HL-60 (cell line): ENCODE measurements at places on chromosomes 12 and 14.

GRCh38 chr12:67697967-67698366 lies 49.4 kb downstream of the DYRK2 start:
- DNase-seq = no peak

DNA sequence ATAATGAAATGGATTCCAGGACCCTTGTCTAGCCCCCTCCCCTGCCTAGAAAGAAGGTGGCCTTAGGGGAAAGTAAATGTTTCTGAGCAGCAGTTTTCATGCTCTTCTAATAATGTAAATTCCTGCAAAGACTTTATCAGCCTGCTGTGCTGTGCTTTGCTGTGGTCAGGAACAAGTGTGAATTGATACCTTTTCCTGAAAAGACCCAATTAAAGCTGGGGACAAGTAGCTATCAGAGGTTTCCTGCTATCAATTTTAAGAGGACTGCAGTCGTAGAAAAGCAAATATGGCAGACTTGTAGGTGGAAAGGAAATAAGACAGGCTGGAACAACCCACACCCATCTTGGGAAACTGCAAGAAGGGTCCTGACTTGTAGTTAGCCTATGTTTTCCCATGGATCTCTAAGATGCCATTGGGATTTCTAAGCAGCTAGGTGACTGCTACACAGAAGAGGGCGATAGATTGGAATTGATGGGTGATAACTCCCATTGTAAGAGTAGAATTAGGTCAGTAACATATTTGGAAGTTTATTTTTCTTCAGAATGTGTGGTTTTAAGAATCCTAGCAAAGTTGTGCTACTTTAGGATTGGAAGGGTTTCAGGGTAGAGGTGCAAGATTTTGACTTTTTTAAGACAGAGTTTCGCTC lies 3.1 kb downstream of the DYNLL1 start:
- DNase-seq = no peak

GRCh38 chr12:18851271-18851670 lies 113.4 kb downstream of the CAPZA3 start:
- no peak for DNase-seq

GRCh38 chr12:109273354-109273753 lies 35.7 kb downstream of the FOXN4 start:
- DNase-seq = no peak

DNA sequence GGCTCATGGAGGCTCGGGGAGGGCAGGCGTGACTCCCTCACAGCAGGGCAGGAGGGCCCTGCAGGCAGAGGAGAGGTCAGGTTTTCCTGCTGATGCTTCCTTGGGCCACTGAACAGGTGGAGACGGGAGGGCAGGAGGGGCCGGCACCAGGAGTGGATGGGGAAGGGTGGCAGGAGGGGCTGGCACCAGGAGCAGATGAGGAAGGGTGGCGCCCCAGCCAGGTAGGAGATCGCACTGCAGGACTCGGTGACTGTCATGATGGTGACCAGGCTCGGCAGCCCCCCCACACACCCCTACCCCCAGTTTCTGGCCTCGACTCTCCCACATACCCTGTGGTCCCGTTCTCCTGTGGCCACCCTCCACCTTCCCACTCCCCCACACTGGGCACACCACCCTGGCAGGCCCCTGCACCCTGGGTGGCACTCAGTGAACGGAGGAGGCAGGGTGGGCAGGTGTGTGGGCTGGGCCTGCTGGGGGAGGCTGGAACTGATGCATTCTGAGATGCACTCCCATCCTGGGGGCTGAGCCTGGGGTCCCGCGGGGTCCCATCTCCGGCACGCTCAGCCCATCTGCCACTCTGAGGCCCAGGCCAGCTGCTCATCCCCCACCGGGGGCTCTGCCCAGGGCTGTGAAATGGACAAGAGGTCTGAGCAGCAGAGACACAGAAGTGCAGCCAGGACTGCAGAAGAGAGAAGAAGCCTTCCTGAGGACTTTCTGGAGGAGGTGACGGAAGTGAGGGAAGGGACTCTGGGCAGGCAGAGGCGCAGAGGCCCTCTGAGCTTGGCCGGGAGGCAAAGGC lies 2.8 kb downstream of the NUDT14 start:
- no peak for DNase-seq

DNA sequence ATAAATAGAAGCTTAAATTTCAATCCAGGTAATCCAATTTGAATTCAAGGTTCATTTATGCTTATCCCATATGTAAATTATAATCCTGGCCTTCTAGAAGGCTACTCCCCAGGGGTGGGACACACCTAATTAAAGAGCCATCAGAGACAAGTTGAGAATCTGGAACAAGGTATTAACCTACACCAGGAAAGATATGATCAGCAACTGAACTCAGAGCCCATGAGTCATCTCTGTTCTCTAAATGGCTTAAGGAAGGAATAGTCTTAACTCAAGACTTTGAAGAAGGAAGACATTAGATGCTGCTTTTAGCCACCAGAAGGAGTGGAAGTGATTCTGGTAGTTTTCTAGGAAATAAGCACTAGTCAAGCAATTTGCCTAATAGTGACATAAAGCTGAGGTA lies 88.0 kb downstream of the KIF21A start:
- no peak for DNase-seq

- DNase-seq = no peak
Observed at GRCh38 chr12:46518729-46519128, 146.2 kb upstream of the SLC38A2 start.

DNA sequence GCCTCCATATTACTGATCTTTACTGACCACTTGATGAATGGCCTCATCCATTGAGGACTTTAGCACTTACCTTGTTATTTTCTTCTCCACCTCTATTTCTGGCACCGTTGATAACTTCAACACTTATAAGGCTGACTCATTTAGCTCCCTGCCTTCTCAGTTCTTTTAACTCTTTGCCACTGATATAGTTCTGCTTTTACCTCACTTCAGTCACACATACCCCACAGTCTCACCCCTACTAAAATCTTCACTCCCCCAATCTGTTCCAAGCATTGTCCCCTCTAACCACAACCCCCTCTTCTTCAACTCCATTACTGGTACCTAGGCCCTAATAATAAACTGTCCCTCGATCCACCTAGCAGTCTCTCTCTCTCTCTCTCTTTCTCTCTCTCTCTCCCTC lies 141.0 kb downstream of the PAH start:
- DNase-seq = no peak

GRCh38 chr12:116159175-116159574 lies 118.3 kb downstream of the MED13L start:
- no peak for DNase-seq

DNA sequence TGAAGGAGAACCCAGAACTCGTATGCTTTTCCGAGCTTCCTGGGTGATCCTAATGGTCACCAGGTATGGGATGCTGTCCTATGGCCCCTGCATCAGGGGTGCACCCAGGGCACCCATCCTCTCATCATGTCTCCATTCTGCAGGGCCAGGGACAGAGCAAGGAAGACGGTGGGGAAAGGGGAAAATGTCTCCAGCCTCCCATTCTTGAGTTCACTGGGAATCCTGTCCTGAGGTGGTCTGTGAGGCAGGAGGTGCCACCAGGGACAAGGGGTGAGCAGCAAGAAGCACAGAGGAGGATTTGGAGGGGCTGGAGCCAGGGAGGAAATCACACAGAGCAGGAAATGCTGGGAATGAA lies 14.9 kb upstream of the SLC6A12 start:
- DNase-seq = no peak

DNA sequence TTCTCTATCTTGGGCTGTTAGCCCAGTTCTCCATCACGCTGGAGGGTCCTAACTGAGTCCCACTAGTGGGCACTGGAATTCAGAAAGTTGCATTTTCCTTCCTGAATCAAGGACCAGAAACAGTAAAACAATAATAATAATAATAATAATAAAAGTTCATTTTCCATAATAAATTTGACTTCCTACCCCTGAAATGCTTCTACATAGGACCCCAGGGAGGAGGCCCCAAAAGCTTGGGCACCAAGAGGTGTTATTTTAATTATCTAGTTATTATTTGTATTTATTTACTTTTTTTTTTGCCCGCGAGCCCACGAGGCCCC lies 12.4 kb downstream of the SCNN1A start:
- no peak for DNase-seq

DNA sequence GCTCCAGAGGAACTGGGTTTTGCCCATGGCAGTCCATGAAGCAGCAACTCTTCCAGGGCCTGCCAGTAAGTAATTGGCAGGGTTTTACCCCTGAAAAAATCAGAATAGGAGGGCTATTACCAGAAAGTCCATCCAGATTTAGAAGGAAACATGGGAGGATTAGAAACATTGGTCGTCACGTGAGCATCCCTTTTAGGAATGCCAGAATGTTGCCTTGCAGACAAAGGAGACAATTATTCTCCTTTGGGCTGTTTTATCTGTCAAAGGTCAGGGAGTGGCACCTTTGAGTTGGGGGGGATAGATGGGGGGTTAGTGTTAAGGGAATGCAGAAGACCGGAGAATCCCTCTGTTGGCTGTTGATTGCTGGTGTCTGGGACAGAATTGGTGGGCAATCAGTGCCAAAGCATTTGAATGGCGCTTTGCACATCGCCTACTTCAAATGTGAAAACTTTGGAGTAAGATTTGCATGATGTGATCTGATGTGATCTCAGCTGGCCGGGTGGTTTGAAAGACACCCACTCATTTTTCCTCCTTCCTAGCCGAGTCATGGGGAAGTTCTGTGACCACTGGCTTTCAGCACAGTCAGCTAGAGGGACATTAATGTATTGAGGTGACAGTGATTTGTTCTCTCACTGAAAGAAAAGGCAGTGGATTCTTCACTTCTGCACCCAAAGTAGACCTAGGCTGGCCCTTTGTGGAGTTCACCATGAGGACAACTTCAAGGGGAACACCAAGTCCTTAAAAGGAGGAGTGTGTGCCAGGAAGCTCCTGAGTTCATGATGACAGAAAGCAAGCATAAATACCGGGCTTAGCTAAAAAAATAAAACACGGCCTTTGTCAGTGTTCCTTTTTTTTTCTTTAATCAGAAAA lies 31.4 kb downstream of the FLVCR2 start:
- DNase-seq = no peak

DNA sequence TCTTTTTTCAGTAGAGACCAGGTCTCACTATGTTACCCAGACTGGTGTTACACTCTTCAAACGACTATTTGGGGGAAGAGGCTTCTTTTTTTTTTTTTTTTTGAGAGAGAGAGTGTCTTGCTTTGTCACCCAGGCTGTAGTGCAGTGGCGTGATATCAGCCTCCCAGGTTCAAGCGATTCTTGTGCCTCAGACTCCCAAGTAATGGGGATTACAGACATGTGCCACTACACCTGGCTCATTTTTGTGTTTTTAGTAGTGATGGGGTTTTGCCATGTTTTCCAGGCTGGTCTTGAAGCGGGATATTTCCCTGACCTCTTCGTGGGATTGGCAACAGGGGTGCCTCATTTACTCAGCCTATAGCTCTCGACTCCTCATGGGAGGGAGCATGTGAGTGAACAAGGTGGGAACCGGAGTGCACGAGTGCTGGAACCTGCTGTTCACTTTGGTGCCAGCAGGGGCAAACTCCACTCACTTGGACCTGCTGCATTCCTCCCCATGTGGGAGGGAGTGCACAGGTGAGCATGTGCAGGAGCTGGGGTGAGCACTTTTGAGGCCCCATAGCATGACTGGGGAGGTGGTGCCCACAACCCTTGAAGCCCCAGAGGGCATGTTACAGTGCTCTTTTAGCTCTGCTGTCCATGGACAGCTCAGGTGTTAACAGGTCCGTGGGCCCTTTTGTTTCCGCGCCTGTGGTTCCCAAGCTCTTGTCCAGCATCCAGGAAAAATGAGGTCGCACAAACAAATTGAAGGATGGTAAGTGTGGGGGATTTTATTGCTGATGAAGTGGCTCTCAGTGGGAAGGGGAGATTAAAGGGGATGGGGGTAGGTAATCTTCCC lies 79.1 kb upstream of the HECTD1 start:
- peak; percentile 4 for DNase-seq

GRCh38 chr14:96252999-96253539 lies 2.9 kb upstream of the BDKRB1 start:
- no peak for DNase-seq

DNA sequence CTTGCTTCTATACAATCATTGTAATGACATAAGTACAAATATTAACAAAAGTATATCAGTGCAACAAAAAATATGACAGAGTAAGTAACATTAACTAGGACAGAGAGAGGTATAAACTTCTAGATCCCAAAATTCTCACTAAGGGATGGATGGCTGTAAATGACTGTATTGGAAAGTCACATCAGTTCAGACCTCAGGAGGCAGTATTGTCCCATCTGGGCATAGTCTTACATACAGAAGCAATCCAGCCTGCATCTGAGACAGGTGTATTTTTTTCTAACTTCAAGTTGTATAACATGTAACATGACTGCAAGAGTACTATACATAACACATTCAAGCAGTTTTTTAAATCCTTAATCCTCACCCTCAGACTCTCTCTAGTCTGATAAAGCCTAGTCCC lies 99.0 kb downstream of the GARIN6 start:
- DNase-seq = no peak

- no peak for DNase-seq
Observed at GRCh38 chr12:57456145-57456700, 1.1 kb downstream of the INHBE start.

- no peak for DNase-seq
Observed at GRCh38 chr12:7156259-7157197, 26.4 kb downstream of the CLSTN3 start.

- DNase-seq = peak; percentile 8
Observed at GRCh38 chr12:115752913-115753726, 524.4 kb downstream of the MED13L start.

GRCh38 chr14:30564868-30565248 lies 5.9 kb downstream of the G2E3 start:
- DNase-seq = no peak
